ENCODE measurements at places on chromosomes 13 and 19.

DNA sequence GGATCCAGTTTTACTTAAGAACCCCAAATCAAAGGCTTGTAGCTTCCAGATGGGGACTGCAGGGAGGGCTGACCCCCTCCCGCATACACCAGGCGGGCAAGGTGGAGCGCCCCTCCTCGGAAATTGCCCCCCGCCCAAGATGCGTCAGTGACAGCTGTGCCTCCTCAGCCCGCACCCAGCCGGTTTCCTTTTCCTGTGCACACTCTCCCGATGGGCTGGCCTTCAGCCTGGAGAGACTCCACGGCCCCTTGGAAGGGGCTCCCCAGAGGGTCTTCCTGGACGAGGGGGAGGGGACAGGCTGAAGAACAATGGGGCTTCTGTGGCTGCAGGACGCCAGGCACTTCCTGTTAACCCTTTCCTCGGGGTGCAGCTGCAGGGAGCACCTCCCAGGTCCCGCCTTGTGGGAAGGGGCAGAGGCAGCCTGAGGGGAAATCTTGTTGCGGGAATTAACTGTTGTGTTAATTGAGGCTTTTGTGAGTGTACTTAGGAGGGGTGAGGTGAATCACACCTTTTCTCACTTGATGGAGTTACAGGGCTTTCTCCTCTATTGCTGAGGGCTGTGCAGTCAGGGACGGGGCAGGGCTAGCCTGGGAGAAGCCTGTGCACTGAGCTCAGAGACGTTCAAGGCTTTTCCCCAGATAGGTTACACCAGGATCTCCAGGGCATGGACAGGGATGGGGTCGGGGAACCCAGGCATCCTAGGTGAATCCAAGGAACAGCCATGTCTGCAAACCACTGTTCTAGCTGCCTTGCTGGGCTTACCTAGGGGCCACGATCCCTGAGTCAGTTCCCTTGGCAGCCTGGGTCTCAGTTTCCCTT, 14.3 kb downstream of the IER2 start:
- no peak for DNase-seq

DNA sequence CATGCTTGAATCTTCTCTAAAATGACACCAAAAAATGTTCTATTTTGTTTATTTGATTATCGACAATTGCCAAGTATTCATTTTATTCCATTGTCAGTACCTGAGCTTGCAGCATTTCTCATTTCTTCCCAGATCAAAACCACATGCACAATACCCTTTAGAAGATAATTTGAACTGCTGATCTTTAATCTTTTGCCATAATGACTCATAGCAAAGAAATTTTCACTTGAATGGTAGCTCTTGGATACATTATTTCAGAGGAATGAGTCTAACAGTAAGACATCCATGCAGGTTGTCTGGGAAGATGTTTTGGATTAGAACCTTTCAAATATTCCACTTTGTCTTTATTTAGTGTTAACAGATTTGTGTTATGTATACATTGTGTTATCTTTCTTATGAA, 42.0 kb upstream of the RXFP2 start:
- no peak for DNase-seq

DNA sequence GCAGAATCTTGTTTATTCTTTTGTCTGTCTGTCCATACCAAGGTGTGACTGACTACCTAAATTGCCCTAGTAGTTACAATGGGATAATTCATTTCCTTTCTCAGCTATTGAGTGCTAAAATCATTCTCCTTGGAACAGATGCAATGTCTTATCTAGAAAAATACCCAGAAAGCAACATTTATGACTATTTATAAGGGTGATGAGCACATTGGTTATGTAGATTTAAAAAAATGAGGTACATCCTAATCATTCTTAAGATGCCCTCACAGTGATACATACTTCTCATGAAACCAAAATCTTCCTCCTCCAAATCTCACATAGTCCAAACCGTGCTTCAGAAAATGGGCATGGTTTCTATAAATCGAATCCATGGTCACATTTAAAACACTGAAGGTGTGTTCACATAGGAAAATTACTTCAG, 11.6 kb upstream of the UBE2L5 start:
- no peak for DNase-seq

- no peak for DNase-seq
Measured at GRCh38 chr19:5003781-5004180, 34.9 kb downstream of the KDM4B start.

DNA sequence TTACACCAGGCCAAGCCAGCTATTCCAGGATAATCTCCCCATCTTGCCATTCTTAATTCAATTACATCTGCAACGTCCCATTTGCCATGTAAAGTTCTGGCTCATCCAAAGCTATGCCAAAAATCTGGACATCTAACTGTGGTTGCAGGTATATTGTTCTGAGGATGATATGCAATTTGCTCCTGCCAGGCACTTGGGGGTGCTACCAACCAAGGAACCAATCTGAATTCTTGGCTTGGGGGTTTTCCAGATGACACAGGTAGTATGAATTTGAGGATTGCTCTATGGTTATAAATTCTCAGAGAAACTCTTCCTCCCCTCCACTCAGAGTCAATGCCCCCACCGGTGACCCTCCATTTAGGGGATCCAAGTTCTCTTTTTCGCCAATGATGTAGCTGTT, 33.0 kb downstream of the CRYL1 start:
- peak; percentile 17 for DNase-seq

DNA sequence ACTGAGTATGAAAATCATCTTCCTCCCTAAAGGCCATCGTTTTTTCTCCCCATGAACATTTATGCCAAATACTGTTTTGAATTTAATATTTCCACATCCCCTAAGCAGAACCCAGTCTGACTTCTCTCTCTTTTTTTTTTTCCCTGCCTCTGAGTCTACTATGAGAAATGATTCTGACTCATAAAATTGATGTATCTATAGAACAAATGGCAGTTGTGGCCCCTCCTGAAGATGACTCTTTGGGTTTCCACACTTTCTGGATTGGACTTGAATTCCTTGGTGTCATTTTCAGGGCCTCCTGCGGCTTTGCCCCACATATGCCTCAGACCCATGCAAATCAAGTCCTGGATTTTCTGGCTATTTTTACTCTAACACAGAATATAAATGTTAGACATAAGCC, 22.7 kb upstream of the NAXD start:
- no peak for DNase-seq

- no peak for DNase-seq
Measured at GRCh38 chr13:53014495-53015443, 13.8 kb upstream of the OLFM4 start.

DNA sequence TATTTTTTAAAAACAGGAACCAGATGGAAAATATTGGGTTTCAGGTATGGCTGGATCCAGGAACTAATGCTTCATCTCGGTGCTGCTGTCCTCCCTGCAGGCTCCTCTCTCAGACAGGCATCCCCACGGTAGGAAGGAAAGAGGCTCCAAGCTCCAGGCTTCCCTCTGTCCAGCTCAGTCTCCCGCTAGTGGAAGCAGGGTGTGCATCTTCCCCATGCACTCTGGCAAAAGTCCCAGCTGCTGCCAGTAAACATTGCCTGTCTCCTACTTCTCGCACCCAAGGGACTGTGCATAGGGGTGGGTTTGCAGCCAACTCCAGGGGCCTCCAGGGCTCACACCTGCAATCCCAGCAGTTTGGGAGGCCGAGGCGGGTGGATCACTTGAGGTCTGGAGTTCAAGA, 29.2 kb downstream of the IL12RB1 start:
- no peak for DNase-seq

DNA sequence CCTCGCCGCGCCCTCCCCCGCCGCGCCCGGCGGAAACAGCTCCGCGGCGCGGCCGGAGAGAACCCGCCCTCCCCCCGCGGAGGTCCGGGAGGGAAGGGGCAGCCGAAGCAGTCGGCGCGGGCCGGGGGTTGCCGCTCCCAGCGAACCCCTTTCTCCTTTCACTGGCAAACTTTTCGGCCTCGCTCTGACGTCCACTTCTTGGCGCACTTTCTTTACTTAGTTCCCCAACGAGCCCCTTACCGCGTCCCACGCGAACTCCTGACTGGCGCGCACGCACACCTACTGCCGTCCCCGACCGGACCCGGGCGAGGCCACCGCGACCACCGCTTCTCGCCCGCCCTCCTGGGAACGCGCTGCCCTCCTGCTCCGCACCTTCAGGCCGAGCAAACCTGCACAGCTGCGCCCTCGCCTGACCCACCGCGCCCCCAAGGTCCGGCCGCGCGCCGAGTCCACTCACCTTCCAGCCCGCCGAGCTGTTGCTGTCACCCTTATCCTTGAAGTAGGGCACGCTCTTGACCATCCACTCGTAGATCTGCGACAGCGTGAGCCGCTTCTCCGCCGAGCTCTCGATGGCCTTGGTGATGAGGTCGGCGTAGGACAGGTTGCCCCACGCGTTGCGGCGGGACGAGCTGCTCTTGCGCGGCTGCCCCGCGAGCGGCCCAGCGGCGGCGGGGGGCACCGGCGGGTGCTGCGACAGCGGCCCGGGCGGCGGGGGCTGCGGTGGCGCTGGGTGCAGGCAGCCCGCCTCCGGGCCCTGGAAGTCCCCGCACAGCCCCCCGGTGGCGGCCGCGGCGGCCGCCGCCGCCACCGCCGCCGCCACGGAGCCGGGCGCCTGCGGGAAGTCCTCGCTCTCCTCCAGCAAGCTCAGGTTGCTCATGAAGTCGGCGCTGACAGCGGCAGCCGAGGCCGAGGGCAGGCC, 1.1 kb downstream of the FOXO1 start:
- peak; percentile 41 for DNase-seq

DNA sequence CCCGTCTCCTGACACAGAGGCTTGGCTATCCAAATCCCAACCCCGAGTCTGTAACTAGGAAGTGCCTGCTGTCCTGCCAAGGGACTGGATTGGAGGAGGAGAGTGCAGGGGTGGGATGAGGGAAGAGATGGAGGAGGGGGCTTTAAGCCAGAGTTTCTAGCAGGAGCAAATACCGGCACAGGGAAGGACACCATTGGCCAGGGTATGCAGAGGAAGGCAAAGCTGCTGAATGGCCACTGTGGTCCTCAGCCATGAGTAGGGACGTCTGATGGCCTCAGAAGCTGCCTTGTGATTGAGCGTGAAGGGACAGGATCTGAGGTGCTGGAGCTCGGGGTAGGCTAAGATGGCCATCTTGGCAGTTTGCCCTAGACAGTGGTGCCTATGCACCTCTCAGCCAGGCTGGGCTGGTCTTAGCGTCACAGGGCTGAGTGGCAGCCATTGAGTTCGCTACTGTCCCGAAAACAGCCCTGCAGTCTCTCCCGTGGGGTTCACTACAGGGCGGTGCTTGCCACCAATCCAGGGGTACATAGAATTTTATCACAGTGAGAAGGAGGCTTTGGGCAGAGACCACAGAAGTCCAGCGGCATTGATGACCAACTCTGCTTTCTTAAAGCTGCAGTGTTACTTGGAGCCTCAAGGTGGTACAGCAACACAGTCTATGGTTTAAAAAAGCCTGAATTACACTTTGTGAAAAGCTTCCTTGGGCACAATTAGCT, 61.8 kb downstream of the AKAP11 start:
- DNase-seq: no peak

GRCh38 chr13:94239135-94239534, 240.3 kb downstream of the DCT start:
- DNase-seq: no peak

DNA sequence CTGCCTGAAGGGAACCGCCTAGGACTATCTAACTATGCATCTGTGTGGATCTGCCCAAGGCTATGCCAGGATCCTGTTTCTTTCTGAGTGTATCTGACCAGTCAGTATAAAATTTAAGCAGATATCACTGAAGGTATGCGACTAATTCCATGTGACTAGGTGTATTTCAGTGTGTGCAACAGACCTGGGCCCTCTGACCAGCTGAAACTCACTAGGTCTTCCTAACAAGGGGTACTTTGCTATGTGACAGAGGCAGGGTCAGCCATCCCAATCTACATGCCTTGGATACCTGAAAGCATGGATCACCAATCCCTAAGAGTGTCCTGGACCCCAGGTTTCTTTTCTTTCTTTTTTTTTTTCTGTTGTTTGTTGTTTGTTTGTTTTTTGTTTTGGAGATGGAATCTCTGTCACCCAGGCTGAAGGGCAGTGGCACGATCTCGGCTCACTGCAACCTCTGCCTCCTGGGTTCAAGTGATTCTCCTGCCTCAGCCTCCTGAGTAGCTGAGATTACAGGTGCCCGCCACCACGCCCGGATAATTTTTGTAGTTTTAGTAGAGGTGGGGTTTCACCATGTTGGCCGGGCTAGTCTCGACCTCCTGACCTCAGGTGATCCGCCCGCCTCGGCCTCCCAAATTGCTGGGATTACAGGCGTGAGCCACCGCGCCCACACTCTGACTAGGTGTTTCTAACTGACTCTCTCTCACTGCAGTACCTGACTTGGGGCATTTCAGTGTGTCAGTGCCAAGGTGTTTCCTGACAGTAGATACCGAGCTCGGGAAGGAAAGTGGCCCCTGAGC, 43.5 kb downstream of the FCGBP start:
- no peak for DNase-seq

DNA sequence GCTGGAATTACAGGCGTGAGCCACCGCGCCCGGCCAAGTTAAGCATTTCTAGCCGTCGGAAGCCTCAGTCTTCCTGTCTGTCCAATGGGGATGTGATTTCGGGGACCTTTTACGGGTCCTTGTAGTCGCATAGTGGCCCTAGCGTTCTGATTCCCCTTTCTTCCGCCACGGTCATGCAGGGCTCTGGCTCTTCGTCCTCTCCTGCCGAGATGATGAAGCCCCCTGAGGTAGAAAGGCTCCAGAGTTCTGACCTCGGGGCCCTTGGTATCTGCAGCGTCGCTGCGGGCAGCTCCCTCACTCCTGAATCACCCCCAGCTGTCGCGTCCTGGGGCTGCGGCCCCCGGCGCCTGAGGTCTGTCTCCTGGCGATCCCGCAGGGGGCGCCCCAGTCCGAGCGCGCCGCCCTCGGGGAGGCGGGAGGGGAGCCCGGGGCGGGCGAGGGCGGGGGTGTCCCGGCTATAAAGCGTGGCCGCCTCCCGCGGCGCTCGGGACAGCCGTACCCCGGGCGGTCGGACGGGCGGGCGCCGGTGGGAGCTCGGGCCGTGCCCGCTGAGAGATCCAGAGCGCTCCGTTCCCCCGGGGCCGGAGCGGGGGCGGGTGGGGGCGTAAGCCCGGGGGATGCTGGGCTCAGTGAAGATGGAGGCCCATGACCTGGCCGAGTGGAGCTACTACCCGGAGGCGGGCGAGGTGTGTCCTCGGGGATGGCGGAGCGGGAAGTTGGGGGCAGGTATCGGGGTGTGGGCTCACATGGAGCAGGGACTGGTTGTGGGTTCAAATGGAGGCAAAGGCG, at the start of gene FOXA3:
Gene FOXA3 (plus strand): TSS at position 487 of the 789 bp plus-strand sequence. CDS start 131 bp downstream, at position 618.
- DNase-seq: no peak

DNA sequence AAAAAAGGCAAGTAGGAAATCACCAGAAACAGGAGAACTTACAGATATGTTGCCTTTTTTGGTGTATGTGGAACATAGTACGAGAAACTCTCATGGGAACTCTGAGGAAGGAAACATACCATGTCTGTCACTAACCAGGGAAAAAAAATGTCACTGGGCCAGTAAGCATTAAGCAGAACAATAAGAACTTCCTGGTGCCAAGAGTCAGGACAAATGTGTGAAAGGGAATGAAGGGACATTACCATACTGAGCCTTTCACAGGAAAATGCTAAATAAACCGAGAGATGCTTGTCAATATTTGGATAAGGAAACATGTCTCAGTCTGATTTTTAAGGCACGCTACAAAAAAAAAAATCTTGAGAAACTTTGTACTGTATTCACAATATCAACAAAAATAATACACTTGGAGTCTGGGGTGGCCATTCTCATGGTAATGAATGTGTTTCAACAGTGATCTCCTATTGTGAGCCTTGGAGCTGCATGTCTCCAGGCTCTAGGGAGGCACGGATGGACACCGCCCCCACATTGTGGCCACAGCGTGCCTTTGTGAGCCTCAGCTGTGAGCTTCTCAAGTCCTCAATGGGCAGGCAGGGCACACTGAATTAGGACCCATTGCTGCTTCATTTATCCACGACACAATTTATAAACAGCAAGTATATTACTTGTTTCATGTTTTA, 113.0 kb upstream of the ARGLU1 start:
- no peak for DNase-seq

GRCh38 chr19:55638864-55639359, 1.9 kb upstream of the ZNF580 start:
- DNase-seq: peak; percentile 54

- no peak for DNase-seq
Measured at GRCh38 chr13:99463646-99464397, 37.5 kb upstream of the TM9SF2 start.
